ENCODE measurements at places on chromosomes 16 and 17.

DNA sequence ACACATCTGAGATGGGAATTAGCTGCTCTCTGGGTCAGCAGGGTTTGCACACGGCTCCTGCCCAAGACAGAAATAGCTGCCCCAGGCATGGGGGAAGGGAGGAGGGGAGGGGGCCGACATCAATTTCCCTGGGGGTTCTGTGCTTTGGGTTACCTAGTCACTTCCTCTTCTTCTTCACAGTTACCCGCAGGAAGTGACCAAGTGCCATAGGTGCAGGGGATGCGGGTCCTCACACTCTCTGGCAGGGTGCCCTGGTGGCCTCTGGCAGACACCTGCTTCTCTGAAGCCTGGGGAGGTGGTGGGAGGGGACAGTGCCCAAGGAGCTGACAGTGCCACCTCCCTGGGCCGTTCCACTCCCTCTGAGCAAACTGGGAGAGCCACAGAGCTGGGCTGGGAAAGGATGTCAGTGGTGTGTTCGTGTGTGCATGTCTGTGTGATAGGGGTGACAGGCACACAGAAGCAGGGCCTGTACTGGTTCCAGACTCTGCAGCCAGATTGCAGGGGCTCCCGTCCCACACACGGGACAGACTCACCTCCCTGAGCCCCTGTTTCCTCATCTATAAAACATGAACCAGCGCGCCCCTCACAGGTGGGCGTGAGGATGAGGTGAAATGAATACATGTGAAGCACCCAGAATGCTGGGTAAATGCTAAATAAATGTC lies 18.2 kb downstream of the SCN4A start:
- DNase-seq, result no peak

- DNase-seq, result no peak
Observed at GRCh38 chr17:64503341-64503740, 2.7 kb downstream of the DDX5 start.

- no peak for DNase-seq
Observed at GRCh38 chr17:21548236-21548635, 144.1 kb upstream of the KCNJ18 start.

- DNase-seq, result no peak
Observed at GRCh38 chr17:42117397-42118125, 3.6 kb downstream of the KAT2A start.

GRCh38 chr16:89401205-89401604 lies 89.2 kb downstream of the ANKRD11 start:
- no peak for DNase-seq

DNA sequence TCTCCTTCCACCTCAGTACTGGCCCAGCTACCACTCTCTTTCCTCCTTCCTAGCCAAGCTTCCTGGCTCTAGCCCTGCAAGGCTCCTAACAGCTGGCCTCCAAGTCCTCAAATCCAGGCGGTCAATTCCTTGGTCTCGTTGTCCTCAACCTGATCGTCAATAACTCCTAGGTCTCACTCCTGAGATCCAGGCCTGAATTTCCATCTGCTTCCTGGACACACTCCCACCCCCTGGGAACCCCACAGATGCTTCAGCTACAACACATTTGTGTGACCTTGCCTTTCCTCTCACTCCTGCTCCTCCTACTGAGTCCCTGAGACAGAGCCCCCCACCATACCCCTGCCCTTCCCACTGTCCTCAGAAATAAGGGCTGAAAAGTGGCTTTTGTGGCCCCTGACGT lies 2.3 kb downstream of the ENKD1 start:
- DNase-seq, result no peak

DNA sequence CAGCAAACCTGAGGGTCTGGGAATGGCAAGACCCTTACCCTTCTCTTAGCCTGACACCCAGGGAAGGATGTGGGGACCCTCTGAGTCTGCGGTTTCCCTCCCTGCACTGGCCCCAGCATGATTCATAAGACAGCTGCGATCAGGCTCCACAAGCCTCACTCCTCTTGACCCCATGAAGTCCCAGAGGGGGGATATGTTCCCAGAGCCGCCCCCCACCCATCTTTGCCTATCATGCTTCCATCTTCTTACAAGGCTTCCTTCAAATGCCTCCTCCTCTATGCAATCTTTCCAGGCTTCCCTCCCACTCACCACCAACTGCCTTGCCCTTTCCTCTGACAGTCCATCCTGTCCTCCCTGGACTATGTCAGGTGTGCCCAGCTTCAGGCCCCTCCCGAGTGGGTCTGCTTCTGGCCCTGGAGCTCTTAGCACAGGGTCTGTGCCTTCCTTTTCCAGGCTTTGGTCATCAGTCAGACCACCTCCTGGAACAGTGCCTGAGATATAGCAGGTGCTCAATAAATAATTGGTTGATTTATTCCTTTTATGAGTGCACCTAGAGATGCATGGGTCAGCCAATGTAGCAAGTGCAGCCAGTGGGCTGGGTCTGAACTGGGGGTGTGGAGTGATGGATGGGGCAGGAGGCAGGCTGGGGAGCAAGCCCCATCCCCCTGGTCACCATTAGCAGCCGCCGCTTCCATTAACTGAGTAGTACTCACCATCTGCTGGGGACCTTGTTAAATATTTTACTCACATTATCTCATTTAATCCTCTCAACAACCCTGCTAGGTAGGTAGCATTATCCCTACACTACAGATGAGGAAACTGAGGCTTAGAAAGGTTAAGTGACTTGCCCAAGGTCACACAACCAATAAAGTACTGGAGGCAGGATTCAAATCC lies 8.4 kb downstream of the DLX3 start:
- no peak for DNase-seq

DNA sequence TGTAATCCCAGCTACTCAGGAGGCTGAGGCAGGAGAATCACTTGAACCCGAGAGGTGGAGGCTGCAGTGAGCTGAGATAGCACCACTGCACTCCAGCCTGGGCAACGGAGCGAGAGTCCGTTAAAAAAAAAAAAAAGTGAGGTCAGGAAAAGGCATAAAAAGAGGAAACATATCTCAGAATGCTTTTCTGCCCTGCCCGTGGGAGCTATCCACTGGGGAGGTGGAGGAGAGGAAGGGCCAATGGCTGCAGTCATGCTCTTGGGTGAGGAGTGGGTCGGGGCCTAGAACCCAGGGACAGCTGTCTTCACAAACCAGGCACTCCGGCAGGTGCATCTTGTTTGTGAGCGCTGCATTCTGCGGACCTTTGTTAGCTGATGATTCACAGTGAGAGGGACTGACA lies 60.0 kb upstream of the CDC42EP4 start:
- no peak for DNase-seq

GRCh38 chr16:48086422-48086821 lies 69.4 kb downstream of the ABCC12 start:
- no peak for DNase-seq

DNA sequence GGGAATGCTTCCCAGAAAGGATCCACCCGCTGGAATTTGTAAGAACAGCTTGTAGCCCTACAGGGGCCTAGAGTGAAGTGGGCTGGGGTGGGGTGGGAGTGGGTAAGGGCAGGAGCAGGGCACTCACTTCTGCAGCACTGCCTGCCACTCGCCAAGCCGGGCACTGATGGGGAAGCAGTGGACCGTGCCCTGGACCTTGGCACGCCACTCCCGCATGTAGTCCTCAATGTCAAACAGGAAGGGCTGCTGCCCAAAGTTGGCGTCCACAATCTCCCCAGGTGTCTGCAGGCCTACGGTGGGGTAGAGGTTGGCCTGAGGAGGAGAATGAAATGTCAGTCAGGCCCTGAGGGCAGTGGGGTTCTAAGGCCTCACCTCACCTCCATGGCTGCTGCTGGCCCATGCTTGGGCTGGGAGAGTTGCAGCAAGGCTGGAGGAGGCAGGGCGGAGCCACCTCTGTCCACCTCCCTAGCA lies 15.7 kb upstream of the GFOD2 start:
- no peak for DNase-seq

DNA sequence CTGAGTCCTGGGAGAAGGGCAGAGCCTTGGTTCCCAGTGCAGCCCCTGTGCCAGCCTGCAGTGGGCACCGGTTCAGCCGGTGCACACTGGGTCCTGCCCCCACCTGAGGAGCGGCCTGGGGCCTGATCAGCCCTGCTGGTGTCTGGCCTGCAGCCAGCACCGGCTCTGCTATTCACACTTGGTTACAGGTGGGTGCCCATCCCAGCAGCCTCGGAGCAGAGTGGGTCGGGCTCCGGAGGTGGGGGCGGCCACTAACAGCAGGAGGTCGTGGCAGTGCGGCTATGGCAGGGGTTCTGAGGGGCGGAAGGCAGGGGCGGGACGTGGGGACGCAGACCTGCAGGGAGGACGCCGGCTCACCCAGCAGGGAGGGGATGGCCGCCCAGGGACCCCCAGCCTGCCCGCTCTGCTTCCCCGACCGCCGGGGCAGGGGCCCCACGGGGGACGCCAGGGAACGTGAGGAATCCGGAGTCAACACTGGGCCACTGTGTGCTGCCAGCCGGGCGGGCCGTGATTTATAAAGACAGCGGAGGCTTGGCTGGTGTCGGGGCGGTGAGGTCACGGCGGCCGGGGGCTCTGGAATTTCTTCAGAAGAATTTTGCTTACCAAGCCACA lies 20.3 kb downstream of the METRNL start:
- DNase-seq, result no peak
